Lung (tissue), 17 donors: ENCODE measurements at places on chromosomes 7 and 10. TPM values are rescaled to one million over a fixed set of nuclear protein-coding genes. Genes with fewer than 3 reads are reported as not detected.

DGKB gene
- total RNA-seq: 0.57 TPM

ZNF511 gene
- 18.6 TPM for total RNA-seq

AZGP1 gene
- total RNA-seq: 52.8 TPM

CLRN3 gene
- not detected for total RNA-seq

PLCE1 gene
- total RNA-seq: 15.7 TPM

LRRTM3 gene
- 0.06 TPM for total RNA-seq

SRRT gene
- total RNA-seq: 58.5 TPM

- H3K4me3 ChIP-seq: no peak overlapping the region
- no peaks in the 10 kb centered on the region for H3K27me3 ChIP-seq
- no peak for DNase-seq
- H3K4me1 ChIP-seq: no peaks in the 10 kb centered on the region
These were observed 145.7 kb upstream of the FERD3L start for GRCh38 chr7:19290968-19291367.

DNA sequence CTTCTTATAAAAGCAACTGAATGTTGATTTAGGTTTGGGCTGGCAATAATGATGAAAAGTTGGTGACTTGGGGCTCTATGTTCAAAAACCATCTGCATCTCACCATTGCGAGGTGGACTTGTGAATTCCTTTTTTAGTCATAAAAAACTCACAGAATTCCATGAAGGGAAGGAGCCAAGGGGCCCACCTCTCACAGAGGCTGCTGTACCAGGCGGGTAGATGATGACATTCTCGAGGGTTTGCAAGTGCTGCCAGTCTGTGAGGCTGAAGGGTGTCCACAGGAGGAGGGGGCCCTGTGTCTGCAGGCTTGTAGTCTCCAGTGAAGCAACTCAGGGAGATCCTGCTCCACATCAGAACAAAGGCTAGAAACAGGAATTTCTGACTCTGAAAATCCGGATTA lies 195.5 kb upstream of the ZNF32 start:
- H3K27me3 ChIP-seq: no peaks in the 10 kb centered on the region
- no peak overlapping the region for H3K4me3 ChIP-seq
- no peaks in the 10 kb centered on the region for H3K36me3 ChIP-seq
- H3K4me1 ChIP-seq: no peaks in the 10 kb centered on the region
- DNase-seq: no peak

GRCh38 chr10:46555366-46555712 lies 1.1 kb downstream of the GPRIN2 start:
- peak; percentile 59 for DNase-seq
- no peaks in the 10 kb centered on the region for H3K36me3 ChIP-seq
- no peaks in the 10 kb centered on the region for H3K4me1 ChIP-seq
- H3K27ac ChIP-seq: no peak overlapping the region
- peaks cover 13% of the 10 kb centered on the region for H3K27me3 ChIP-seq

GRCh38 chr7:147151661-147152060 lies 1035.1 kb downstream of the CNTNAP2 start:
- no peak overlapping the region for H3K4me3 ChIP-seq
- DNase-seq: no peak
- H3K4me1 ChIP-seq: no peaks in the 10 kb centered on the region
- no peaks in the 10 kb centered on the region for H3K27me3 ChIP-seq
- no peaks in the 10 kb centered on the region for H3K36me3 ChIP-seq

GRCh38 chr10:117983961-117984360 lies 62.8 kb downstream of the RAB11FIP2 start:
- H3K27ac ChIP-seq: no peak overlapping the region
- no peak overlapping the region for H3K4me3 ChIP-seq
- no peaks in the 10 kb centered on the region for H3K27me3 ChIP-seq
- H3K36me3 ChIP-seq: no peaks in the 10 kb centered on the region
- no peaks in the 10 kb centered on the region for H3K4me1 ChIP-seq

- peak overlapping the region; percentile 2 for H3K27ac ChIP-seq
- no peak overlapping the region for H3K4me3 ChIP-seq
- H3K27me3 ChIP-seq: no peaks in the 10 kb centered on the region
- peak; percentile 38 for DNase-seq
- H3K36me3 ChIP-seq: no peaks in the 10 kb centered on the region
These were observed 8.5 kb downstream of the GPER1 start for GRCh38 chr7:1096156-1097119.

DNA sequence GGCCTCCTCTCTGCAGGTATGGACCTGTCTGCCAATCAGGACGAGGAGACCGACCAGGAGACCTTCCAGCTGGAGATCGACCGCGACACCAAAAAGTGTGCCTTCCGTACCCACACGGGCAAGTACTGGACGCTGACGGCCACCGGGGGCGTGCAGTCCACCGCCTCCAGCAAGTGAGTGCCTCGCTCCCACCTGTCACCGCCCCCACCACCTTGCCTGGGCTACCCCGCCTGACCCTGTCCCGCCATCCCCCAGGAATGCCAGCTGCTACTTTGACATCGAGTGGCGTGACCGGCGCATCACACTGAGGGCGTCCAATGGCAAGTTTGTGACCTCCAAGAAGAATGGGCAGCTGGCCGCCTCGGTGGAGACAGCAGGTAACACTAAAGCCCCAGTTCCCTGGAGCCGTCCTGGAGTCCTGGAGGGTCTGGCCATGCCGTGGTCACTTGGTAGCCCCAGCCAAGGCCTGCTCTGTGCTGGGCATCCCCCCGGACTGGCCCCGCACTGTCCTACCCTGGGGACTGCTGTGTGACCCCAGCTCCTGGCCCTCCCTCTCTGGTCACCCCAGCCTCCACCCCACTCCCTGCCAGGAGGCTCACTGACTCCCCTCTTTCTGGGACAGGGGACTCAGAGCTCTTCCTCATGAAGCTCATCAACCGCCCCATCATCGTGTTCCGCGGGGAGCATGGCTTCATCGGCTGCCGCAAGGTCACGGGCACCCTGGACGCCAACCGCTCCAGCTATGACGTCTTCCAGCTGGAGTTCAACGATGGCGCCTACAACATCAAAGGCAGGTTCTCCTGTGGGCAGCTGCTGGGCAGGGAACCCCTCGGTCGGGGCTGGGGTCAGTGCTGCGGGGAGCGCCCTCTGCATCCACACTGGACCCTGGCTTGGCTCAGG lies 178.0 kb downstream of the RNF216 start:
- no peaks in the 10 kb centered on the region for H3K27me3 ChIP-seq
- DNase-seq: no peak
- peaks cover 5% of the 10 kb centered on the region for H3K4me1 ChIP-seq
- peaks cover 13% of the 10 kb centered on the region for H3K36me3 ChIP-seq
- no peak overlapping the region for H3K27ac ChIP-seq

DNA sequence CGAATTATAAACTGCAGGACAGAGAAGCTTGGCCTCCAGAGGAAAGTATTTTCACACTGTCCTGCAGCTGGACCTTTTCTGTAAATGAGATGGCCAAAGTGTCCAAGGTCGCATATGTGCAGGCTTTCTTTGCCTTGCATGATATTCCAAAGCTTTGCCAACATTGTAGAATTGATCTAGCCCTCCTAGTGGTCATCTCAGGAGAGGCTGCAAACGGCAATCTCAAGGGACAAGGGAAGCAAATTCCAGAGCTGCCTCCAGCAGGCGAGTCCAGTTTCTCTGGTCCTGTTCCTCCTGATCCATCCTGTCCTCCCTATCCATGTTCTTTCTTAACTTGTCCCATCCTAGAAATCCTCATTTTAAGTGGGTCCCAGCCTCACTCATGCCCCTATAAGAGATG lies 373.4 kb upstream of the PCDH15 start:
- no peaks in the 10 kb centered on the region for H3K4me1 ChIP-seq
- no peak for DNase-seq
- no peaks in the 10 kb centered on the region for H3K36me3 ChIP-seq

GRCh38 chr7:146948703-146949102 lies 832.1 kb downstream of the CNTNAP2 start:
- H3K27ac ChIP-seq: no peak overlapping the region
- H3K4me1 ChIP-seq: no peaks in the 10 kb centered on the region
- no peak for DNase-seq
- H3K36me3 ChIP-seq: no peaks in the 10 kb centered on the region
- H3K4me3 ChIP-seq: no peak overlapping the region
- H3K27me3 ChIP-seq: no peaks in the 10 kb centered on the region

- H3K36me3 ChIP-seq: no peaks in the 10 kb centered on the region
- no peak overlapping the region for H3K27ac ChIP-seq
- H3K27me3 ChIP-seq: no peaks in the 10 kb centered on the region
- H3K4me3 ChIP-seq: no peak overlapping the region
- H3K4me1 ChIP-seq: no peaks in the 10 kb centered on the region
- DNase-seq: no peak
These were observed 31.6 kb upstream of the AGMO start for GRCh38 chr7:15593382-15593781.

DNA sequence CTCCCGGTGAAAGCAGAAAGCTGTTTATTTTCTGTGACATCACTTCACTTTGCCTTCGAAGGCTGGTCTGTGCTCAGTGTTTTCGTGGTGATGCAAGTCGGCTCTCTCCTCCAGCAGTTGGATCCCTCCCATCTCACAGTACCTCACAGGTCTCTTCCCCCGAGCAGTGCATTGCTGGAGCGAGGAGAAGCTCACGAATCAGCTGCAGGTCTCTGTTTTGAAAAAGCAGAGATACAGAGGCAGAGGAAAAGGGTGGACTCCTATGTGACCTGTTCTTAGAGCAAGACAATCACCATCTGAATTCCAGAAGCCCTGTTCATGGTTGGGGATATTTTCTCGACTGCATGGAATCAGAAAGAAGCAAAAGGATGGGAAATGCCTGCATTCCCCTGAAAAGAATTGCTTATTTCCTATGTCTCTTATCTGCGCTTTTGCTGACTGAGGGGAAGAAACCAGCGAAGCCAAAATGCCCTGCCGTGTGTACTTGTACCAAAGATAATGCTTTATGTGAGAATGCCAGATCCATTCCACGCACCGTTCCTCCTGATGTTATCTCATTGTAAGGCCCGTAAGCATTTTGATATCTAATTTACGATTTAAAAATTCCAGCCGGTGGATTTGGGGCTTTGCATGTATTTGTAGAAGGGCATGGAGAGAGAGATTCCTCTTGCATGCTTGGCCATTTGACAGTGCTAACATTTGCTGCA lies at the start of gene LGI1:
Gene LGI1 (plus strand): TSS at position 136 of the 707 bp plus-strand sequence. CDS start 209 bp downstream, at position 345.
- H3K4me1 ChIP-seq: no peaks in the 10 kb centered on the region
- no peaks in the 10 kb centered on the region for H3K27me3 ChIP-seq
- DNase-seq: no peak

GRCh38 chr7:5667391-5667790 lies 114.1 kb downstream of the RNF216 start:
- no peaks in the 10 kb centered on the region for H3K27me3 ChIP-seq
- H3K27ac ChIP-seq: peak overlapping the region; percentile 37
- no peaks in the 10 kb centered on the region for H3K4me1 ChIP-seq

DNA sequence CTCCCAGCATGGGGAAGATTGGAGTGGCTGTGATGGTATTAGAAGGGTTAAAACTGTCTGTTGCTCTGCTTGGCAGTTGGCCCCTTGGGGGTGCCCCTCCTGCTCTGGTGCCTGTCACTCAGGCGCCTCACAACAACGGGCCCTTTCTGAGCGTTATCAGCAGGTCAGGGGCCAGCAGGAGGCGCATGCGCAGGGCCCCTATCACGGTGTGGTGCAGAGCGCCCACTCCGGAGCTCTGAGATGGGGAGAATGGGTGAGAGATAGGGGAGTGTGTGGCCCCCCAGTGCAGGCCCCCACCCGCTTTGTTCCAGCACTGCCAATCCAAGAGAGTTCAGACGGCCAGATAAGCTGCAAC lies 24.8 kb downstream of the GBX1 start:
- H3K36me3 ChIP-seq: peaks cover 26% of the 10 kb centered on the region
- peaks cover 7% of the 10 kb centered on the region for H3K4me1 ChIP-seq
- H3K27me3 ChIP-seq: no peaks in the 10 kb centered on the region
- H3K27ac ChIP-seq: no peak overlapping the region
- no peak overlapping the region for H3K4me3 ChIP-seq

DNA sequence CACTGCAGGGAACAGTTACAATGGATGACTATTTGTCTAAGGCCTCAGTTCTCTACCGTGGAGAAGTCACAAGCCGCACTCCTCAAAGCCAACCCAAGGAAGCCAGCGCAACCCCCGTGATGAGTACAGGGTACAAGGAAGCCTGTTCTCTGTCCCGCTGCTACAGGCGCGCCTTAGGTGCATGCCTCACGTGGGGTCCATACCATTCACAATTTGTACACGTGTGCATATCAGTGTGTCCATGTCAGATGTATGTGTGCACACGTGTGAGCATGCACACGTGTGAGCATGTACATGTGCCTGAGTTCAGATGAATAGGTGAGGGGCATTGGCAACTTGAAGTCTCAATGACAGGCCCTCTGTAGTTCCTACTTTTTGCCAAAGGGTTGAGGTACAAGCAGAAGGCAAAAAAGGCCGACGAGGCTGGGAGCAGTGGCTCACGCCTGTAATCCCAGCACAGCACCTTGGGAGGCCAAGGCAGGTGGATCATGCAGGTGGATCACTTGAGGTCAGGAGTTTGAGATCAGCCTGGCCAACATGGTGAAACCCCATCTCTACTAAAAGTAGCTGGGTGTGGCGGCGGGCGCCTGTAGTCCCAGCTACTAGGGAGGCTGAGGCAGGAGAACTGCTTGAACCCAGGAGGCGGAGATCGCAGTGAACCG lies 62.8 kb downstream of the CTBP2 start:
- DNase-seq: no peak
- no peak overlapping the region for H3K27ac ChIP-seq
- no peaks in the 10 kb centered on the region for H3K36me3 ChIP-seq
- peaks cover 45% of the 10 kb centered on the region for H3K4me1 ChIP-seq
- H3K27me3 ChIP-seq: no peaks in the 10 kb centered on the region

DNA sequence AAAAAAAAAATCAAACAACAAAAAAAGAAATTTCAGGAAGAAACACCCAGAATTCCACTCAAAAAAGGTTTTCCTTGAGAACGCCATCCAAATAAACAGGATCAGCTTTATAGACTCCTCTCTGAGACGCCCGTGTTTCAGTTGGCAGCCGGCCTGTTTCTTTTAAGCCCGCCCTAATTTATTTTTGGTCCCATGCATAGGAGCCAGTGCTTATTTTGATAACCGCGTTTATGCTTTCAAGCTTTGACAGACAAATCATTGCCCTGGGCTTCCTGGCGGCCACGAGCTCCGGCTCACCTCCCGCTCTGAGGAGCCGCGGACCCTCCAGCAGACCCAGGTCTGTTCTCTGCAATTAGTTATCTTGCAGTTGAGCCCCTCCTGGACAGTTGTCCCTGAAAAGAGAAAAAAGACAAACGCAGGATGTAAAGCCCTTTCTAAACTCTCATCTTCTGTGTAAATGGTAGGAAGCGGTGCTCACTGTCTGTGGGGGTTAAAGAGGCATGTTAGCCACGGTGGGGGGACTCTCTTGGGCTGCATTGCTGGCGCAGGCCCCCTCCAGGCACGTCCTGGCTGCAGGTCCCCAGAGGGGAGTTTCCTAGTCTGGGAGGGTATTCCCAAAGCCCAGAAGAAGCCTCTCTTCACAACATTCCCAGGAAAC lies 22.2 kb upstream of the UNCX start:
- H3K27me3 ChIP-seq: peaks cover 26% of the 10 kb centered on the region
- no peaks in the 10 kb centered on the region for H3K4me1 ChIP-seq
- H3K27ac ChIP-seq: no peak overlapping the region
- peak; percentile 58 for DNase-seq
- no peaks in the 10 kb centered on the region for H3K36me3 ChIP-seq

- no peaks in the 10 kb centered on the region for H3K36me3 ChIP-seq
- no peak overlapping the region for H3K4me3 ChIP-seq
- no peaks in the 10 kb centered on the region for H3K4me1 ChIP-seq
These were observed 64.4 kb downstream of the GNAI1 start for GRCh38 chr7:80199051-80199450.
